Right renal cortex interstitium (tissue), 3 donors: ENCODE measurements at places on chromosomes 12 and 14.

- DNase-seq = no peak
Measured at GRCh38 chr12:129190827-129191226, 337.5 kb downstream of the GLT1D1 start.

DNA sequence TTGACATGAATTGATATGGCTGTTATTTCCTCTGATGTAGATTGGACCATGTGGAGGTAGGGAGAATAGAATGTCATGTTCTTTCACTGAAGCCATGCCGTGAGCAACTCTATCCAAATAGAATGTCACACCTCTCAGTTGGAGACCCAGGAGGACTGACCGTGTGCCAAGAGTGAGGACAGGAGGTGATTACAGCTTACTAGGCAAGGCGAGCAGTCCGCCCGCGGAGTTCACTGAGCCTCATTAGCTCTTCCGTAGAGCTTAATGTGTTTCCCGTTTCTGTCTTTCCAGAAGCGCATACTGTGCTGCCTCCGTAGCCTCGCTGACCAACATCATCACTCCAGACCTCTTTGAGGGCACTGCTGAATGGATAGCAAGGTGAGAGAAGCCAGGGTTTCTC lies 45.6 kb downstream of the FNTB start:
- DNase-seq = no peak

DNA sequence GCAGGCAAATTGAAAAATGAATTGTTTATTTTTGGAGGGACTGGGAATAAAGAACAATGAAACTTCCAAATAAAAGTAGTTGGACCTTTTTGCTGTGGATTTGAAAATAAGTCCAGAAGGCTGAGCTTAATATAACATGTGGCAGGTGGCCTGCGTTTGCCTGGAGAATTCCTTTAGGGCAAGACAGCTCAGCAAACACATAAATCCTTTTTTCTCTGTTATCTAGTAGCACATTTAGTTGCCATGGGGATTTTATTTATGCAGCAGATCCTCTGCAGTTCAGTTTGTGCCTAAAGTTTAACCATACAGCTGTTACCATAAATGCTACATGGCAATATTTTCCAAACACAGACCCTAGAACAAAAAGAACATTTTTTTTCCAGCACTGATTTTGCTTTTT lies 180.0 kb downstream of the NPAS3 start:
- no peak for DNase-seq

DNA sequence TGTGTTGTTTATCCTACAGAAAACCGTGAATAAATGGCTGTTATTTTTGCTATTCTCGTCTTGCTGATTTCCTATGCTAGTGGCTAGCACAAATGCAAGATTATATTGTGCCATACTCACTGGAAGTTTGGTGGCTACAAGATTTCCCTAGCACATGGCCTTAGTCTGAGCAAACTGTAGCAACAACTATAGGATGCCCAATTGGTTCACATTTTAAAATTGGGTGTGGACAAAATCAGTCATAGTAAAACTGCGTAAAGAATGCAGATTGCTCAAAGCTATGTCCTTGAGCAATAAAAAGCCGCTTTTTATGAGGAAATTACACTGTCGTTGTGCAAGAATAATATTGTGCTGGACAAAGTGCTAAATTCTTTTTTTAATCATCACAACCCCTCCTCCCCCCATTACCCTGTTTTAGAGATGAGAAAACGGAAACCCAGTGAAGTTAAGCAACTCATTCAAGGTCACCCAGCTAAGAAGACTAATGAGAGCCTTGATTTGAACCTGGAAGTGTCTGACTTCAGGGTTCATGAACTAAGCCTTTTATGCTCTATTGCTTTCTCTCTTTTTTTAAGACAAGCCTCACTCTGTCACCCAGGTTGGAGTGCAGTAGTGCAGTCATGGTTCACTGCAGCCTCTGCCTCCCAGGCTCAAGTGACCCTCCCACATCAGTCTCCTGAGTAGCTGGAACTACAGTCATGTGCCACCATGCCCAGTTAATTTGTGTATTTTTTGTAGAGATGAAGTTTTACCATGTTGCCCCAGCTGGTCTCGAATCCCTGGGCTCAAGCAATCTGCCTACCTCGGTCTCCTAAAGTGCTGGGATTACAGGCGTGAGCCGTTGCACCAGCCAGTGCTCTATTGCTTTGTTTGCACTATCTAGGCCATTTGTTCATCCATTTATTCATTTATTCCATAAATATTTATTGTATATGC lies 73.6 kb downstream of the SRGAP1 start:
- DNase-seq = peak; percentile 32

DNA sequence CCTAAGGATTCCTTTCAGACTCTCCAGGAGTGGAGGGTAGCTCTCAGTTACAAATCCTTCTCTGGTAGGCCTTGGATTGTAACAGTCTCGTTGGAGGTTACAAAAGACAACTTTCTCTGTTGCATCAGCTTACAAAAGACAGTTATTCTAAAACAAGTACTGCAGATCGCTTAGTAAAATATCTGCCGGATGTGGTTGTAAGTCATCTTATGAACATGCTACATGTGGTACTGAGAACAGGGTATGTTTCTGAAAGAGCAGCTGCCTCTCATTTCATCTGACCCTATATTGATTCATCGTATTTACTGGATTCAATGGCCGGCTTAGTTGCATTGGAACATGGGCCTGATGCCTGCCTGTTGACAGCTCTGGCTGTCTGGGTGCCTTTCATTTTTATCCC lies 157.4 kb downstream of the PTCSC3 start:
- DNase-seq = no peak

- DNase-seq = no peak
Measured at GRCh38 chr14:99272632-99272898, 568 bp upstream of the BCL11B start.

GRCh38 chr12:9740106-9740750 lies 7.3 kb upstream of the CLECL1 start:
- DNase-seq = no peak

DNA sequence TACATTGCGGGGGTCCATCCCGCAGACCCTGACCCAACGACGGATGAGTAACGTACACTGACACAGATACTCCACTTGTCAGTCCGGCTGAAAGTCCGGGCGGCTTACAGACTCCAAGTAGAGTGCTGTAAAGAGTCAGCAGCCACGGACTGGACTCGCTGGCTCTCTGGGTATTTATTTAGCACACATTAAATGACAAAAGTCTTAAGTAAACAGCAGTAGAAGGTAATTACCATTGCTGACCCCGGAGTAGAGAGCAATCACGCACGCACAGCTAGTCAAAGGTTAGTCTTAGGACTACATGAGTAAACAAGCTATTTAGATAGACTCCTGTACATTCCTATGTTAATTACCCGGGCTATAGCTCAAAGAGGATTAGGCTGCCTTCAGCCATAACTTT lies 780.9 kb downstream of the RPS29 start:
- no peak for DNase-seq

- no peak for DNase-seq
Measured at GRCh38 chr12:93311827-93312226, 65.9 kb upstream of the NUDT4 start.

DNA sequence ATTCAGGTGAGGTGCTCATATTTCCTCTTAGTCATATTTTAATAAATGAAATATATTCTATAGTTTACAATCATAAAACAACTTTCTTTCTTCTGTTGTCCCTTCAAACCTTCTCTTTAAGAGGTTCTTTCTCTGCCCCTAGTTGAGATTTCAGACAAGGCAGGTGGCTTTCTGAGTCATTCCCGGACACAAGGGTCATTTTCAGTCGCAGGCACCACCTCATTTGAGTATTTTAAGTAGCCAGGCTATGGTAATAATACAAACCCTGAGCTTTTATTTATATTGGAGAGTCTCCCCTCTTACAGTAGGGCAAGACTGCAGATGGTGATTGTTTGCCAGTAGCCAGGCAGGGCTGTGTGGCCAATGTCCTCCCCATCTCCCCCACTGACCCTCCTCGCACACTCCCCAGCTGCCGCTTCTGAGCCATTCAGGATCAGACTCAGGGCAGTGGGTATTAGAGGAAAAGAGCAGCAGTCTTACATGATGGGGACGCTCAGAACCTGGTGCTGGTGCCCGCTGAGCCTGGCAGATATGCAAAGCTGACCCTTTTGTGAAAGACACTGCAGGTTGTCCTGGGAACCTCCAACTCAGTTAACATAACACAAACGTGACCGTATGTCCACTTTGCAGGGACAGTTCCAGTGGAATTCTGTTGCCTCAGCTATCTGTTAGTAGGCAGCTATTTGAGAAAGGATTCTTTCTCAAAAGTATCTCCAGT lies 101.1 kb upstream of the BCL2L14 start:
- no peak for DNase-seq

GRCh38 chr14:51828017-51828797 lies 32.2 kb upstream of the GNG2 start:
- DNase-seq = no peak

DNA sequence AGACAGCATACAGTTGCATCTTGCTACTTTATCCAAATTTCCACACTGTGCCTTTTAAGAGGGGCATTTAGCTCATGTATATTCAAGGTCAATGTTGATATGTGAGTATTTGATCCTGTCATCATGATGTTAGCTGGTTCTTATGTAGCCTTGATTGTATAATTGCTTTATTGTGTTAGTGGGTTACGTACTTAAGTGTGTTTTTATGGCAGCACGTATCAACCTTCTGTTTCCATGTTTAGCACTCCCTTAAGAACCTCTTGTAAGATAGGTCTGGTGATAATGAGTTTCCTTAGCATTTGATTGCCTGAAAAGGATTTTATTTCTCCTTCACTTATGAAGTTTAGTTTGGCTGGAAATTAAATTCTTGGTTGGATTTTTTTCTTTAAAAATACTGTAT lies 445.2 kb downstream of the NAV3 start:
- no peak for DNase-seq
